ENCODE measurements at places on chromosomes 4 and X.

- no peak for DNase-seq
These were observed 426.4 kb downstream of the INPP4B start for GRCh38 chr4:142419712-142420111.

DNA sequence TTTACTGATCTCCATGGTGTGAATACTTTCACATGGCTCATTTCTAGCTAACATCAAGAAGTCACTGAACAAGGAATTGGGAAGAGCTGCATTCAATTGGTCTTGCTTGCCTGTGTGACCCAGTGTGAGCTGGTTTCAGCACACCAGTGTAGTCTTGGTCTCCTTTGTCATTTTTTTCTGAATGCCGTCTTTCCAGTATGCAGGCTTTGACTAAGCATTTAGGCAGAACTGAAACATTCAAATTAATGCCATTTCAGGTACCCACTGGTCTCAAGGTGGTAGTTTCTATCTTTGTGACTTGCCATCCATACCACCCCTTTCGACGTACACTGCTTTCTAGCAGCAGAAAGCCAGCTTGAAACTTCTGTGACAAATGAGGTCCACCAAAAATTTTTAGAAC is 550.5 kb upstream of the BOD1L1 start:
- DNase-seq: no peak

- DNase-seq: no peak
These were observed 4.9 kb downstream of the UGT8 start for GRCh38 chr4:114603497-114603896.

DNA sequence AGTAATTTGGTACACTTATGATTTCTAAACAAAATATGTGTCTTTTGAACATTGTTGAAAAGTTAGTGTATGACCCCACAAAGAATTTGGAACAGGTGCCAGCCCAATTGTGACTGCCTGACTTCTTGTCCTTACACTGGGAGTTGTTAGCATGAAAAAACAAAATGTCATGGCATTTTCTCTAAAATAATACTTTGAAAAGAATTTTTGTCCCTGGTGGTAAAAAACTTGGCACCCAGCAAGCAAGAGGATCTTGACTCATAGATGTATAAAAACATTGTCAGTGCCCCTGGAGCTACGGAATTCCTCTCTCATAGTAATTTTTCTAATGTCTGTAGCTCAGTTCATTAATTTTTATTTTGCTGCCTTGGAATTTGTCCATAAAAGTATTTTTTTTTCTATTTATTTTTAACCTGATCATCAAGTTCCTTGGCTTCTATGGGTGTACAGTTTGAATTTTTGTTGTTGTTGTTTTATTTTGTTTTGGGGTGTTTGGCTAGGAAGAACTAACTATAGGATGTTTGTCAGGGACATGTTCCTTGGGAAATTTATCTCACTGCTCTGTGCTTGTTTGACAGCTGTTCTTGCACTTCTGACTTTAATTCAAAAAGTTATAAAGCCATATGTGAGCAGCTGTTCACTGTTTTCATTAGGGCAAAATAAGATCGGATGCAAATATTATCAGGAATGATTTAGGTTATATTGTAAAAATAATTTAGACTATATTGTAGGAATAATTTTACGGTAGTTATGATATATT is 95.4 kb upstream of the NUDT6 start:
- no peak for DNase-seq

DNA sequence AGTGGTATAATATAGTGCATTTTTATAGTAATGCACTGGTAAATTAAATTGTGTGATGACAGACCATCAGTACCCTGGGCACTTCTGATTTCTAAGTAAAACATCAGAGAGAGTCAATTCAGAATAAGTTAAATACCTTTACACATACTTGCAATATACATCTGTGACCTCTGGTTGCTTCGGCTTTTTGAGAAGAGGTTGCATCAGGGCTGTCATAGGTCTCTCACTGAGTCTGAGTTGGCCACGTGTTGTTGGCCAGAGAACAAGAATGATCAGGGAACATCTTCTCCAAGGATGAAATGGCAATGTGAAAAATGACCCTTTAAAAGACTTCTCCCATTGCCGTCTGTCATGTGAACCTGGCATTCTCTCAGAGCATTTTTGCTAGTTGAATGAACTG is 36.9 kb upstream of the PUDP start:
- no peak for DNase-seq

DNA sequence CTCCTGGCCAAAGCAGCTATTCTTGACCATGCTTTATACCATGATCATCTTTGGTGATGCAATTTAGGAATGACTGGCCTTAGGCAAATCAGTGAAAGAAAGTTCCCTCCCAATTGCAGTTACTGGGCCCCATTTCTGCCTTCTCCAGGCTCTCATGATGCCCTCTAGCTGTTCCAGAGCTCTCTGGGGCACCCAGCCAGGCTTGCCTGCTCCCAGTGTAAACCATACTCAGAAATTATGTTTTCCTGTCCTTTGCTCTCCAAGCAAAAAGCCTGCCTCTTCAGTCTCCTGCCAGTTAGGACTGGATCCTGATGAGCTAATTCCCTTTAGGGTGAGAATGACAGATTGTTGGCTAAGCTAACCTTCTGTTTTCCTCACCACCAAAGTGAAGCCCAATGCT is 85.3 kb upstream of the RBPJ start:
- DNase-seq: no peak

- DNase-seq: no peak
These were observed 24.0 kb downstream of the C4orf51 start for GRCh38 chr4:145703850-145704497.

GRCh38 chr4:139817657-139818452 is 152.2 kb downstream of the MGST2 start:
- DNase-seq: no peak

DNA sequence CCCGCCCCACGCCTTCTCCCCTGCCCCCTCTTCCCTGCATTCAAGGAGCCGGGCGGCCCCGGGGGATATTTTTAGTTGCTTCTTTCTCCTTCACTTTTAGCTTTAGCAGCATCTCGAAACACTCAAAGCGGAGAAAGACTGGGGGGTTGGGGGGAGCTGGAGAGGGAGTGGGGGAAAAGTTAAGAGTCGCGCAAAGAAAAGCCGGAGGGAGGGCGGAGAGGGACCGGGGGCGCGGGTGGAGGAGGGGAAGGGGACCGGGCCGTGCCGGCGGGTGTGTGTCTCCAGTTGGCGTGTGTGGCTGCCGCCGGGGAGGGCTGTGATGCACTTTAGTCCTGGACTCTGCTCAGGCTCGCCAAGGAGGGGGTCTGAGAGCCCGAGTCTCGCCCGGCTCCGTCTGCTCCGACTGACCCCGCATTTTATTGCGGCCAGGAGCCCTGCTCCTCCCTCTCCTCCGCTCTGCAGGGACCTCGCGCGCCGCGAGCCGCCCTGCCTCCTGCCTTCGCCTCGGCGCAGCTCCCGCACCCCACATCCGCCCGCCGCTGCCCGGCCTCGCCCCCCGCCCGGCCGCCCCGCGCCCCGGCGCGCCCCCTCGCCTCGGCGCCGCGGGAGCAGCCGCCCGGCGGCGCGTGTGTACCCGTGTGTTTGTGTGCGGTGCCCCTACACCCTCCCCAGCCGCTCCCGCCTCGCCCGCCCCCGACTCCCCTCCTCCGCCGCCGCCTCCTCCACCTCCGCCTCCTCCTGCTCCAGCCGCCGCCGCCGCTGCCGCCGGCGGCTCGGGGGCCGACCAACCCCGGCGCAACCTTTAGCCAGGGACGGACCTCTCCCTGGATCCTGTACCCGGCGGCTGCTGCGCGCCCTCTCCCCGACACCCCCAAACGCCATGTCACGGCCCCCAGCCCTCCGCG is 1.4 kb downstream of the ZNF827 start:
- DNase-seq: peak; percentile 56

DNA sequence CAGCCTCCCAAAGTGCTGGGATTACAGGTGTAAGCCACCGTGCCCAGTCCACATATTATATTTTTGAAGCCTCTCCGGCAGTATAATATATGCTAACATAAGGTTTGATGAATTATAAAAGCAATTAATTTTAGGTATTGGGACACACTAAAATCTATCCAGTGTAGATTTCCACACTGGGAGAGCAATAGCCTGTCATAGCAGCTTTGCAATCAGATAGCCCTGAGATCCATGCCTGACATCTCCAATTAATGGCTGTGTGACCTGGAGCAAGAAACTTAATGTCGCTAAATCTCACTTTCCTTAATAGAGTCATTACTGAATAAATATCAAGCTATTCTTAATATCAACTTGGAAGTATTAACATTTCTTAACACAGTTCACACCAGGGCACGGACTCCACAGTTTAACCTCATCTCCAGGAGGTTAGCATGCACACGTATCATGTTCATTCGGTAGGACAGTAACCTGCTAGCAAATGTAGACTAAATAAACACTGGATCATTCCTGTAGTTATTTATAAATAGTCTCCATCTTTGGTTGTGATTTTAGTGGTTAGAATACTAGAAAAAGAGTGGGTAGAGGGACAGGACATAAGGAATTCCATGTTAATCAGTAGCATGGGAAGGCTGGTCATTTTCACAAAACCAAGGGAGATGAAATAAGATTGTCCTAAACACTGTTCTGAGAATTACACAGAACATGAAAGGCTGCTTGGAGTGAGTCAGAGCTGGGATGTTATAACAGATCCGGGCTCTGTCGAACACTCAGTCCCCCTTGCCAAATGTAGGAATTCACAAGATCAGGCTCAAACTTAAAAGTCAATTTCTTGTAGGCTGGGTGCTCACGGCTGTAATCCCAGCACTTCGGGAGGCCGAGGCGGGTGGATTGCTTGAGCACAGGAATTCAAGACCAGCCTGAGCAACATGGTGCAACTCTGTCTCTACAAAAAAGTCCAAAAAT is 254.7 kb downstream of the PALLD start:
- no peak for DNase-seq

- DNase-seq: no peak
These were observed 655.0 kb upstream of the LCORL start for GRCh38 chr4:18676526-18676915.

GRCh38 chr4:56048702-56049431 is 100.1 kb downstream of the CEP135 start:
- peak; percentile 56 for DNase-seq

- no peak for DNase-seq
These were observed 94.1 kb downstream of the HMX1 start for GRCh38 chr4:8777320-8778196.

DNA sequence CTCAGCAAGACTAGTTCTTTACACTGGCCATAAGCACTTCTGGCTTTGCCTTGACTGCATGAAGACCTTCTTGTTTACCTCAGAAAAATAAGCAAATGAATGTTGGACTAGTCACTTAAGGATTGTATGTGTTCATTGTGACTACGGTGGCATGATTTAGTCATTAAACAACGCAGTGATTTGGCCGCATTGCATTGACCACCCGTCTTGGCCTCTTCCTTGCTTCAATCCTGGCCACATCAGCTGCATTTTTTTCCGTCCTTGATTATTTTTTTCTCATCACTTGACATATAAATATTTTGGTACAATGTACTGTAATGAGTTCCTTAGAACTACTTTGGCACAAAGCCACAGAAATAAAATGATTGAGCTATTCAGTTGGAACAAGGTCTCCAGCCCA is 656.2 kb downstream of the RAB28 start:
- DNase-seq: no peak

DNA sequence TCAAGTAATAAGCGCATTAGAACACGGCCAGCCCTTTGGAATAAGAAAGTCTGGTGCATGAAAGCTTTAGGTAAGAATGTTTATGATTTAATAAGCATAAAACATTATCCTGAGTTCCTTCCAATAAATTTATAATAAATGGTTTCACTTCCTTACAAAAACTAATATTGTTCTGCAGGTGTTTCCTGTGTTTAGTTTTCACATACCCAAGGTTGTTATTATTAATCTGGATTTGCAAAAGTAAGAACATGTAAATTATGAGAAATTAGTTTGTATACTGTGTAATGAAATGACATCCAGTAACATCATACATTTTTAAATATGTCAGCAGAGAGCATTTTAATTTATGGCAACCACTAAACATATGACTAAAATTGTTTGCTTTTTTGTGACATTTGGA is 72.1 kb downstream of the BANK1 start:
- DNase-seq: no peak

GRCh38 chrX:127459790-127460189 is 592.4 kb downstream of the ACTRT1 start:
- DNase-seq: peak; percentile 57

DNA sequence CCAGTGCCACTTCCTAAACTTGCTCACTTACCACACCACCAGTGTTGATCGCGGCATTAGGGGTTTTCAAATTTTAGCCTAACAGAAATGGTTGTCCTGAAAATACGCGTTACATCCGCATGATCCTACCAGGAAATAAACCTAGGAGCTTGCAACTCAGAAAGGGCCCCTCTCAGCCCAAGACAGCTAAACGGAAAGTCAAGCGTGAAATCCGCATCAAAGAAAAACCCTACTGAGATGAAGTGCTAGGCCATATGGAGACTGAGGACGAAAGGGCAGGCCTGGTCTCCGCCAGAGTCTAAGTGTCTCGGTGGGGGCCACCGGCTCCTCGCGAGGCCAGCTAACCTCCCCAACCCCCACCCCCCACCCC is 626 bp downstream of the YTHDC1 start:
- no peak for DNase-seq

GRCh38 chr4:24927049-24927448 is 14.2 kb upstream of the CCDC149 start:
- DNase-seq: no peak

GRCh38 chr4:96835991-96836390 is 996.1 kb downstream of the PDHA2 start:
- DNase-seq: no peak

DNA sequence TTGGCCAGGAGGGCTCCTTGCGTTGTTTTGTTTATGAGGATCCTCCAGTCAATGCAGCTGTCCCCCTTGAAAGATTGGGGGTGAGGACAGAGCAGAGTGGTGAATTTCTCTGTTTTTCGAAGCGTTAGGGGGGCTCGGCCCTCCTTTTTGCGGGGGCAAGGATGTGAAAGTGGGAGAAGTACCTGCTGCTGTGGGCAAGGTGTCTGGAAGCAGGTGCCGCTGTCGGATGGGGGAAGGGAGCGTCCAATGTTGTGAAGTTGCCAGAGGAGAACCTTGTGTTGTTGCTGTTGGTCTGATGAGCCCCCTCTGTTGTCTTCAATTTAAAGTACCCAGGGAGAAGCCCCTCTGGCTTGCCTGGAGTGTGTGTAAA is 613 bp downstream of the GLRB start:
- peak; percentile 46 for DNase-seq

GRCh38 chr4:18894928-18895327 is 873.4 kb upstream of the LCORL start:
- DNase-seq: no peak

- no peak for DNase-seq
These were observed 2.2 kb downstream of the SRP72 start for GRCh38 chr4:56469489-56470210.

- no peak for DNase-seq
These were observed 70.1 kb upstream of the LSM6 start for GRCh38 chr4:146105464-146105863.

GRCh38 chr4:183823434-183823833 is 81.7 kb upstream of the STOX2 start:
- no peak for DNase-seq

- no peak for DNase-seq
These were observed 20.3 kb upstream of the SOD3 start for GRCh38 chr4:24775032-24775605.

DNA sequence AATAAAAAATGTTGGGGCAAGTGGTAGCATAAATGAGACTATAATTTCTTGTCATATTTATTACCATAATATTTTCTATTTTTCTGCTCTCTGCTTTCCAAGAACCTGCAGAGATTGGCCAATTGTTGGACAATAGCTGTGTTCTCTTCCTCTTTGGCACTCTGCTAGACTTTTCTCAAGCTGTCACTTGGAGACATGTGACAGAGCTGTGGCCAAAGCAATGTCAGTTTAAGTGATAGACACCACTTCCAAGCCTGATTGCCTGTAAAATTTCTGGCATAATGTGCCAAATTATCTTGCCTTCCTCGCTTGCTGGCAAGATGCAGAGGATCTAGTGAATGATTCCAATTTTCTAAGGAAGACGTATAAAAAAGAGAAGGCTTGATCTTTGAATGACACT is 162.2 kb upstream of the NDST4 start:
- DNase-seq: no peak
